ENCODE measurements at places on chromosomes 5 and 9. TPM values are rescaled to one million over a fixed set of nuclear protein-coding genes. Genes with fewer than 3 reads are reported as not detected.

The SHROOM1 gene
- 2.9 TPM for total RNA-seq

The IFNB1 gene
- not detected for total RNA-seq

The CKS2 gene
- 7.4 TPM for total RNA-seq

The FAM151B gene
- total RNA-seq = 1.2 TPM

- DNase-seq = no peak
Observed at GRCh38 chr5:1778138-1779020, 21.3 kb downstream of the MRPL36 start.

GRCh38 chr9:27117489-27118135 is 8.6 kb downstream of the TEK start:
- peak; percentile 79 for DNase-seq

- no peak for DNase-seq
Observed at GRCh38 chr9:3768712-3769457, 243.1 kb upstream of the RFX3 start.

DNA sequence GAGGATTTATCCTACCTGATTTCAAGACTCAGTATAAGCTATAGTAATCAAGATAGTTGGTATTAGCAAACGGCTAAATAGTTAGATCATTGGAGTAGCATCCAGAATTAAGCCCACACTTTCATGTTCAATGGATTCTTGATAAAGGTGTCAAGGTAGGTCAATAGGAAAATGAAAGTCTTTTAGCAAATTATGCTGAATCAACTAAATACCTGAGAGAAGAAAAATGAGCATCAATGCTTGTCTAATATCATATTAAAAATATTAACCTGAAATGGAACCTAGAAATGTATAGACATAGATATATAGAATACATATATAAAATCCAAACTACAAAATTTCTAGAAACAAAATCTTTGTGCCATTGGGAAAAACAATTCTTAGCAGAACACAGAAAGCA is 685.6 kb downstream of the DTWD2 start:
- no peak for DNase-seq

- no peak for DNase-seq
Observed at GRCh38 chr9:122222791-122223190, 6.0 kb downstream of the LHX6 start.

Measured in heart left ventricle (tissue), 16 donors.